ENCODE measurements at places on chromosomes 16 and 17. TPM values are rescaled to one million over a fixed set of nuclear protein-coding genes. Genes with fewer than 3 reads are reported as not detected.

DNA sequence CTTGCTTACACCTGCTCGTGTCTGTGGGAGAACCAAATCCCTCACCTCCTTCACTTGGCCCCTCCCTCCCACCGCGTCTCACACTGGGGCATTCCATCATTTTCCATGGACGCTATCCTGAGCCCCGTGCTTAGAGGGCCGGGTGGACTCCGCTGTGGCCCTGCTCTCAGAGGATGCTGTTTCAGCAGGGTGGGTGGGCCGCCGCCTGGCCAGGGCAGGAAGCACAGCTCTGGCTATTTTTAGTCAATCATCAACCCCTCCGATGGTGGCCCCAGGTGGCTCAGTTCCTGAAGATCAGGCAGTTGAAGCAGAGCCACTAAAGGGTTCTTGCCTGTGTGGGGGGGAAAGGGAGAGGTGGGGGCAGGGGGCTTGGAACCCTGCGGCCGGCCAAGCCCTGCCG lies 230.3 kb downstream of the ENGASE start:
- peak; percentile 69 for DNase-seq

GRCh38 chr16:89319631-89319885 lies 102.1 kb downstream of the ZNF778 start:
- DNase-seq: no peak

DNA sequence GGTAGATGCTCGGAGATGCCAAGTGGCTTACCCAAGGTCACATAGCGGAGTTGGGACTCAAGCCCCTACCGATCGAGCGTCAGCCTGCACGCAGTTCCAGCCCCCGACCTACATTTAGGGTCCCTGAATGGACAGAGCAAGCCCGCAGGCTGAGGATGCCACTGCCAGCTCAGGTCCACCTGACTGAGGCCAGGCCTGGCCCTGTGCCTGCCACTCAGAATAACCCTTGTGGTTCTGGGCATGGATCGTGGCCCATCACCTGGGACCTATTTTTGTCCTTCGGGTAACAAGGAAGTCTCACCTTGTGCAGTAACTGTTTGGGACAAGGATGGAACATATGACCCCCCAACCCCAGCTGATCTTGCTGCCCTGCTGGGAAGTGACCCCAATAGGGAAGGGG lies 17.1 kb downstream of the CDH16 start:
- no peak for DNase-seq

PRRT2 gene
- total RNA-seq: 14.6 TPM

GRCh38 chr17:80097844-80098691 lies 3.3 kb upstream of the GAA start:
- DNase-seq: no peak

- DNase-seq: no peak
These were observed 13.7 kb upstream of the CA4 start for GRCh38 chr17:60135951-60136666.

DNA sequence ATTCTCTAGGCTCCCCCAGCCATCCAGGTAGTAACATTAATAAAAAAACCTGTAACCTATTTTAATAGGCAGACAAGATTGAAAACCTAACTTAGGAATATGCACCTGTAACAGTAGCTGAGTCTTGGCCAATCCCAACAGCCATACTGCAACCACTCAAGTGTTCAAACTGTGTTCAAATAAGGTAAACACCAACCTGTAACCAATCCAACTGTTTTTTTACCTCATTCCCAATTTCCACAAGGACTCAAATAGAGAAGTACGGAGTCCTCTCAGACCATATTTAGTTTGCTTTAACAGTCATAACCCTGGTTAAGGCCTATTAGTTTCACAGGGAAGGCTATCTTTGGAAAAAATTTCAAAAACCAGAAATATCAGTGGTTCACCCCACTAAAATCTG lies 40.4 kb upstream of the NOS2 start:
- no peak for DNase-seq

DNA sequence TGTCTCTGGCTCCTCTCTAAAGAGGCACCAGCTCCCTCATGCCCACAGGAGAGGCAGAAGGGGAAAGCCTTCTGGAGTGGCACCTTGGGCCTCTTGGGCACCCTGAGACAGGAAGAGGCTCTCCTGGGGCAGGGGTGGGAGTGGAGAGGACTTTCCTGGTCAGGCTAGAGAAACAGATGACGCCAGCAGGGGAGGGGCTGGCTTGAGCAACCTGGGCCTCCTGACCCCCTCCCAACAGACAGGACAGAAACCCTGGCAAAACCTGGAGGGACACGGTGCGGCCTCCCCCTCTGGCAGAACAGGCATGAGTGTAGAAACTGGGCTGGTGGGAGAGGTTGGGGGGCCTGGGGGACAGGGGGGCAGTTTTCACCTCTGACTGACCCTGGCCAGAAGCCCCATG lies 6.1 kb downstream of the SMIM5 start:
- no peak for DNase-seq

RASD1 gene
- total RNA-seq: 5.7 TPM

ANKRD40CL gene
- total RNA-seq: not detected

CYGB gene
- total RNA-seq: 2.8 TPM

DNA sequence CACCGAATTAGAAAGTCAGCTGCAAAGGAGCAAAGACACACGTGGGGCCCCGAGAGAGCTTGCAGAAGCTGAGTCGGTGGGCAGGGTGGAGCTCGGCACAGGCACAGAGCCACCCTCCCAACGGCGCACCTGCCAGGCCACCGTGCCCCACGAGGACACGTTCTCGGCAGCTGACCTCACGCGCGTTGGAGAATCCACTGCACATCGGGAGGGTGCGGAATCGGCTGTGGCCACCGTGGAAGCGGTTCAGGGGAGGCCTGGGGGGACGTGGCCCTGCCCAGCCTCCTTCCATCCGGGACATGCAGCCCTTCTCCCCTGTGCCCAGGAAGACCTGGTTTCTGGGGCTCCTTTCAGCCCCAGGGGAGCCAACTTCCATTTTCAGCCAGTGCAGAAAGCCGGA lies 20.9 kb upstream of the ZFPM1 start:
- no peak for DNase-seq

DNA sequence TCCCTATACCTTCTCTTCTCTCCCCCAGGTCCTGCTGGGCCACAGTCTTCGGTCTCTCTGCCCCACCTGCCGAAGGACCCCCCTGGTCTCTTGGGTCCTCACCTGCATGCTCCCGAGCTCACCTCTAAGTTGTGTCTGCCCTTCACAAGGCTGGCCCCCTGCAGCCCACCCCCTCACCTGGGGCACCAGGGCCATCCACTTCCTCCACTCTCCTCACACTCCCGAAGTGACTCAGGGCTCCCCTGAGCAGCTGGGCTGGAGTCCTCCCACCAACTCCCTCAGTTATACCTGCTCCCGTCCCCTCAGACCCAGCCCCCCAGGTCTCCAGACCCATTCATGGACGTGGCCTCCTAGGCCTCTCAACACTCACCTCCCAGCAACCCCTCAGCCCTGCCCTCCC lies 822.0 kb downstream of the KCNJ18 start:
- DNase-seq: no peak

- DNase-seq: no peak
These were observed 2.3 kb upstream of the PAQR4 start for GRCh38 chr16:2966808-2967191.

- DNase-seq: no peak
These were observed 221.9 kb upstream of the CACNG5 start for GRCh38 chr17:66612993-66613392.

NPIPB6 gene
- 2.0 TPM for total RNA-seq

DNA sequence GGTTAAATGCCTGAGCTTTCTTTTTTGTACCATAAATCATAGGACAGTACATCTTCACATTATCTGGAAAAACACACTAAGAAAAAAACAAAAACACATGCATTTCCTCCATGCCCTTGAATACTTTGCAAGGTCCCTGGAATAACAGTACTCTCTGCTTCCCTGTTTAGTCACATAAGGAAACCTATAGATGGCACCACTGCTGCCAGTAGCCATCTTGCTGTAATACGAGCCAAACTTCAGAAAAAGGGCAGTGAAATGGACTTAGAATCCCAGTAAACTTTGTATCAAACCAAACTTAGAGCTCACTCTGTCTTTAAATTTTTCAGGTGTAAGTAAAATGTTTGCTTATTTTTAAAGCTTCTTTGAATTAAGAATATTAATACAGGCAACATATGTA lies 435.5 kb downstream of the KCNJ2 start:
- DNase-seq: peak; percentile 39

- peak; percentile 57 for DNase-seq
These were observed 615 bp downstream of the PHKG2 start for GRCh38 chr16:30748634-30749445.

- peak; percentile 40 for DNase-seq
These were observed 17.1 kb upstream of the DOK4 start for GRCh38 chr16:57503366-57503765.

GRCh38 chr17:4980644-4981216 lies 6.7 kb downstream of the CAMTA2 start:
- peak; percentile 72 for DNase-seq

DOC2A gene
- 10.2 TPM for total RNA-seq

- DNase-seq: peak; percentile 83
These were observed 18.6 kb downstream of the HSBP1 start for GRCh38 chr16:83826146-83826913.

- DNase-seq: no peak
These were observed 3.6 kb upstream of the ITGAX start for GRCh38 chr16:31351246-31351941.

ADAP2 gene
- total RNA-seq: 1.2 TPM

DNA sequence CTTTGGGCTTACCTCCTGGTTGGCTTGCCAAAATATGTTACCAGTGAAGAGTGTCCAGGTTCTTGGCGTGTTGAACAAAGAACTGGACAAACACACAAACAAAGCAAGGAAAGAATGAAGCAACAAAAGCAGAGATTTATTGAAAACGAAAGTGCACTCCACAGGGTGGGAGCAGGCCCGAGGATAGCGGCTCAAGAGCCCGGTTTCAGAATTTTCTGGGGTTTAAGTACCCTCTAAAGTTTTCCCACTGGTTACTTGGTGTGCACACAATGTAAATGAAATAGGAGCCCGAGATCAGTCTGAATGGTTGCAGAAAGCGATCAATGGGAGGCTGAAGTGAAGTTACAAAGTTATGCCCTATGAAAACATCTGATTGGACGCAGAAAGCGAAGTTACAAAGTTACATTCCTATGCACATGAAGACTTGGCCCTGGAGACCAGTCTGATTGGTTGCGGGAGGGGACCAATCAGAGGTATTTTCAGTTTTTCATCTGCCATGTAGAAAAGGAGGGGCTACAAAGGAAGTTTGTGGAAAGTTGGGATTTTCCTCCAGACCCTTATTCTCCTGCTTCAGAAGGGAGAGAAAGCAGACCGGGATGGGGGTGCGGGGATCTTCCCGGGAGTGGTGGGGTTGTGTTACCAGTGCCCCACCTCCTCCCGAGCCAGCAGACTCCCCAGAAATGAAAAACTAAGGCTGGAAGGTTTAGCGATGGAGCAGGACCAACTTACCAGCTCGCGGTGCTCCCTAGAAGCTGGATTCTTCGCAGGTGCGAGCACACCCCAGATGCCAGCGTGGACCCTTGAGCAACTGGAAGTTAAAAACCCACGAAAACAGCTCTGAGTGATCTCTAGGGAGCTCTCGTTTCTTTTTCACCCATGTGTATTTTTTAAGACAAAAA lies at the start of gene SLFN12:
Gene SLFN12, minus strand, starts transcription at position 325 of the 899 bp plus-strand sequence. CDS start 9,472 bp downstream, outside the sequence.
- peak; percentile 64 for DNase-seq

DNA sequence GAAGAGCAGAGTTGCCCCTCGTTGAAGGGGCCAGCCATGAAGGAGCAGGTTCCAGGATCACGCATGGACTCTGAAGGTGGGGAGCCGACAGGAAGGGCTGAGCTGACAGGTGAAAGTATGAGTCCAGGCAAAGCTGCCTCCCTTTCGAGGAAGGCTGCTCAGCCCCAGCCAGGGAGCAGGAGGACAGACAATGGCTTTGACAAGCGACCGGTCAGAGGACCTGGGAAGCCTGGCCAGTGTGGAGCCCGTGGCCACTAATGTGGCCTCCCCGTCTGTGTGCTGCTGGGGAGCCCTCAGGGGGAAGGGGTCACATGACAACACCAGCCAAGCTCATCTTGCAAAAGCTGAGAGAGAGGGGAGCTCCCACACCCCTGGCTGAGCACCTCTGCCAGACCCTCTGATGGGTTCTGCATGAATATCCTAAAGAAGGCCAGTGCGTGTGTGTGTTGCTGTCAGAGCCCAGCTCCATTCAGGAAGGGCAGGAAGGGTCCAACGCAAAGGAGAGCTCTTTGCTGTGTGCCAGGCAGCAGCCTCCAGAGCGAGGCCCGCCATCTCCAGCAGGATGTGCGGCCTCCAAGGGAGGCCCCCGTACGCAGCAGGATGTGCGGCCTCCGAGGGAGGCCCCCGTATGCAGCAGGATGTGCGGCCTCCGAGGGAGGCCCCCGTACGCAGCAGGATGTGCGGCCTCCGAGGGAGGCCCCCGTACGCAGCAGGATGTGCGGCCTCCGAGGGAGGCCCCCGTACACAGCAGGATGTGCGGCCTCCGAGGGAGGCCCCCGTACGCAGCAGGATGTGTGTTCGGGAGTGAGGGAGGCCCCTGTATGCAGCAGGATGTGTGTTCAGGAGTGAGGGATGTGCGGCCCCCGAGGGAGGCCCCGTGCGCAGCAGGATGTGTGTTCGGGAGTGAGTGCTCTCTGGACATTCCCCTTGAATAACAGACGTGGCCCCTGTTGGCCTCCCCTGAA lies 102.1 kb upstream of the CHMP6 start:
- DNase-seq: no peak

GRCh38 chr16:28875134-28876018 lies 2.9 kb upstream of the ATP2A1 start:
- DNase-seq: no peak

- DNase-seq: no peak
These were observed 19.5 kb downstream of the MINK1 start for GRCh38 chr17:4852567-4853207.

GUCY2D gene
- 0.35 TPM for total RNA-seq

HCFC1R1 gene
- total RNA-seq: 61.1 TPM

DOC2B gene
- 1.9 TPM for total RNA-seq

DNA sequence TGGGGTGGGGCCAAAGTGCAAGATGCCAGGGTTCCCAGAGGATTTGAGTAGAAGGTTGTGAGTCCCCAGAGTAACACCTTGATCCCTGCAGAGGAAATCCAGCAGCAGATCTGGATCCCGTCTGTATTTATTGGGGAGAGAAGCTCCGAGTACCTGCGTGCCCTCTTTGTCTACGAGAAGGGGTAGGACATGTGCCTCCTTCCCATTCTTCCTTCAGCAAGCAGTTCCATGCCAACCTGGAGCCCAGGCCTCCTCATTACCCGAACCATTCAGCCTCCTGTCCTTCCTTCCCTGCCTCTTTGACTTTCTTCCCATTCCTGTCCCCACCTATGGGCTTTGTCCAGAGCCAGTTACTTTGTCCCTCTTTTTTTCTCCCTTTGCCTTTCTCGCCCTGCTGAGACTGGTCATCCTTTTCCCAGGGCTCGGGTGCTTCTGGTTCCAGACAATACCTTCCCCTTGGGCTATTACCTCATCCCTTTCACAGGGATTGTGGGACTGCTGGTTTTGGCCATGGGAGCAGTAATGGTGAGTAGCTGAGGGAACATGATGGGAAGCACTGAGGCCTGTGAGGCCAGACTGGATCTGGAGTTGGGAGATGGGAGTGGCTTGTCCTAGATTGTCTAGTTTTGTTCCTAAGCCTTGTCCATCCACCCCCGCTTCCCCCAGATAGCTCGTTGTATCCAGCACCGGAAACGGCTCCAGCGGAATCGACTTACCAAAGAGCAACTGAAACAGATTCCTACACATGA lies 2.9 kb downstream of the RNF167 start:
- no peak for DNase-seq

GRCh38 chr17:80283116-80283852 lies 22.6 kb downstream of the RNF213 start:
- no peak for DNase-seq

KRT34 gene
- total RNA-seq: not detected

- DNase-seq: peak; percentile 37
These were observed 49.7 kb downstream of the TUBD1 start for GRCh38 chr17:59842901-59843652.

SSTR5 gene
- 0.22 TPM for total RNA-seq

All from H9 (cell line).